ENCODE measurements at places on chromosomes 2 and 18. TPM values are rescaled to one million over a fixed set of nuclear protein-coding genes. Genes with fewer than 3 reads are reported as not detected.

FOXI3 gene
- polyA plus RNA-seq: not detected

MYOM1 gene
- polyA plus RNA-seq: 2.1 TPM

RNF125 gene
- polyA plus RNA-seq: 0.62 TPM

SCTR gene
- 7.3 TPM for polyA plus RNA-seq

All from kidney (tissue), 22 donors.